ENCODE measurements at places on chromosomes 2 and 18. TPM values are rescaled to one million over a fixed set of nuclear protein-coding genes. Genes with fewer than 3 reads are reported as not detected.

Gene IL37
- total RNA-seq, result not detected

Gene XDH
- total RNA-seq, result not detected

Gene FBLN7
- 40.2 TPM for total RNA-seq

DNA sequence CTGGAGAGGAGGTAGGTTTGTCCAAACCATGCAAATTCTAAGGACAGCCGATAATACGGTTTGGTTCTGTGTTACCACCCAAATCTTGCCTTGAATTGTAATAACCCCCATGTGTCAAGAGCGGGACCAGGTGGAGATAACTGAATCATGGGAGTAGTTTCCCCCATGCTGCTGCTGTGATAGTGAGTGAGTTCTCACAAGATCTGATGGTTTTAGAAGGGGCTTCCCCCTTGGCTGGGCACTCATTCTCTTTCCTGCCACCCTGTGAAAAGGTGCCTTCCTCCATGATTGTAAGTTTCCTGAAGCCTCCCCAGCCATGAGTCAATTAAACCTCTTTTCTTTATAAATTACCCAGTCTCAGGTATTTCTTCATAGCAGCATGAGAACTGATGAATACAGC, 295.2 kb downstream of the NBAS start:
- H3K27me3 ChIP-seq, result no peaks in the 10 kb centered on the region
- H3K27ac ChIP-seq, result no peak overlapping the region
- DNase-seq, result no peak

- no peaks in the 10 kb centered on the region for H3K36me3 ChIP-seq
- DNase-seq, result no peak
- peaks cover 22% of the 10 kb centered on the region for H3K27me3 ChIP-seq
- no peak overlapping the region for H3K27ac ChIP-seq
- no peak overlapping the region for H3K4me3 ChIP-seq
Measured at GRCh38 chr2:98240786-98241398, 105.4 kb upstream of the CNGA3 start.

- H3K4me3 ChIP-seq, result no peak overlapping the region
- DNase-seq, result no peak
- H3K27me3 ChIP-seq, result no peaks in the 10 kb centered on the region
- peak overlapping the region; percentile 1 for H3K27ac ChIP-seq
- H3K4me1 ChIP-seq, result peaks cover 63% of the 10 kb centered on the region
Measured at GRCh38 chr2:74031221-74031620, 46.5 kb downstream of the TET3 start.

- H3K27me3 ChIP-seq, result no peaks in the 10 kb centered on the region
- peaks cover 29% of the 10 kb centered on the region for H3K36me3 ChIP-seq
- DNase-seq, result no peak
- H3K4me3 ChIP-seq, result no peak overlapping the region
Measured at GRCh38 chr2:121417826-121418225, 112.9 kb upstream of the RNU4ATAC start.

DNA sequence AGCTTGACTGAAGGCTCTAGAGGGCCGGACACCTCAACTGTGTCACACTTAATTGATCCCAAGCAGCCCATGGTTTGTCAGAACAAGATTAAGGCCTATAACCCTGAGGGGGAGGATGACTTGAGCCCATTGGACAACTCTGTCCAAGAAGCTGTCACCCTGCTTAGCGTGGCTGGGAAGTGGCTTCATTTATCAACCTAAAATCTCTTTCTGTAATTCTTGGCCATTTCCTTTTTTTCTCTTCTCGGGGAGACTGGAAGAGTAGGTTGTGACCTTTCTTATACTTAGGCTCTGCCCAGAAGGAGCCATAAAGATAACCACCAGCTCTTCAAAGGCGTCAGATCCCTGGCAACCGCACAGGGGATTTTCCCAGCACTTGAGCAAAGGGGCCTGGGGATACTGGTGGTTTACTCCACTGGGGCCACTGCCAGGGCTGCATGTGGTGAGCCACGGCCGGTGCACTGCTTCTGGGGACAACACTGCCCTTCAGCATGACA, 265.5 kb downstream of the CYRIA start:
- no peaks in the 10 kb centered on the region for H3K36me3 ChIP-seq
- DNase-seq, result no peak
- no peak overlapping the region for H3K4me3 ChIP-seq
- H3K27me3 ChIP-seq, result no peaks in the 10 kb centered on the region
- H3K4me1 ChIP-seq, result no peaks in the 10 kb centered on the region

GRCh38 chr18:7844017-7844416, 276.9 kb downstream of the PTPRM start:
- no peaks in the 10 kb centered on the region for H3K4me1 ChIP-seq
- H3K27ac ChIP-seq, result no peak overlapping the region
- no peaks in the 10 kb centered on the region for H3K36me3 ChIP-seq
- DNase-seq, result no peak

GRCh38 chr2:136308611-136309010, 190.7 kb upstream of the CXCR4 start:
- H3K36me3 ChIP-seq, result peaks cover 1% of the 10 kb centered on the region
- DNase-seq, result no peak
- H3K27ac ChIP-seq, result peak overlapping the region; percentile 61
- no peaks in the 10 kb centered on the region for H3K27me3 ChIP-seq
- no peak overlapping the region for H3K4me3 ChIP-seq
- peaks cover 45% of the 10 kb centered on the region for H3K4me1 ChIP-seq

Measured in activated CD4-positive, alpha-beta memory T cell treated with anti-CD3 and anti-CD28 coated beads for 36 hours (primary cell).